ENCODE measurements at places on chromosomes 3 and 15. TPM values are rescaled to one million over a fixed set of nuclear protein-coding genes. Genes with fewer than 3 reads are reported as not detected.

Gene CCR1
- polyA plus RNA-seq = 24.1 TPM

Gene GP5
- polyA plus RNA-seq = not detected

- H3K4me1 ChIP-seq = no peaks in the 10 kb centered on the region
- H3K36me3 ChIP-seq = no peaks in the 10 kb centered on the region
- H3K27ac ChIP-seq = no peak overlapping the region
- no peak for DNase-seq
- peaks cover 2% of the 10 kb centered on the region for H3K27me3 ChIP-seq
These were observed 116.1 kb downstream of the KCNH8 start for GRCh38 chr3:19264424-19264823.

DNA sequence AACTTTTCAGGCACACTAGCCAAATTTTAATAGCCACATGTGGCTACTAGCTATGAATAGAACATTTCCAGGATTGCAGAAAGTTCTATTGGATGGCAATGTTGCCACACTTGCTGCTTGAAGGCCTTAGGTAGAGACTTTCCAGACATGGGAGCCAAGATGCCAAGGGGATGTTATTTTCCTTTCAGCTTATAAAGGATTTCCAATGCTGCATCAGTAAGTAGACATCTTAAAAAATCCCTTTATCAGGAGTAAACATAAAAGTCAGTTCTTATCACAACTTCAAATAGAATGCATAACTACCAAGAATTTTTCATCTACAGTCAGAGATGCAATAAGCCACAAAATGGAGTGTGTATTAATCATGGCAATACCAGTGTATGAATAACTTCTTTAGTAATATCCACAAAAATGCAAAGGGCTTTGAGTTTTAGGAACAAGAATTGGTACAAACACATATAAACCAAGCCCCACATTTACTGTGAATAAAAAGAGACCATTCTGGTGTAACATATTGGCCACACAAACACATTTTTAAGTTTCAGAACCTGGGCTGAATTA, 457.1 kb upstream of the ADAMTS9 start:
- peaks cover 2% of the 10 kb centered on the region for H3K27me3 ChIP-seq
- DNase-seq = no peak
- no peaks in the 10 kb centered on the region for H3K4me1 ChIP-seq
- no peak overlapping the region for H3K27ac ChIP-seq
- H3K4me3 ChIP-seq = no peak overlapping the region
- no peaks in the 10 kb centered on the region for H3K36me3 ChIP-seq

DNA sequence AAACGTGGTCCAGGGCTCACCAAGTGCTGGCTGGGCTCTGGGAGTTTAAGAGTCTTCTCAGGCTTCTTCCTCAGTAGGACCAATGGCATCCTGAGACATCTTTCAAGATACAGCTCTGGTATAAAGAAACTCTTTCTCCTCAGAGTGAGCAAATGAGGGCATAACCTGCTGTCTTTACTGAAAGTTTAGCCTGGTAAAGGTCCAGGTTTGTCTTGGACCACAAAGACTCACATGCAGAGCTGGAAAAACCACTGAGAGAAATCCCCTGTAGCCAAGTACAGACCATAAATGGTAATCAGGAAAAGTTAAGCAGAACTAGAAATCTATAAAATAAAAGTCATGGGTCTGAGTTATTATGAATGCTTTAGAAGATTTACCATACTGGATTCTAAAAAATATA, 23.1 kb downstream of the CD47 start:
- peaks cover 33% of the 10 kb centered on the region for H3K36me3 ChIP-seq
- no peak for DNase-seq
- no peak overlapping the region for H3K4me3 ChIP-seq
- H3K27ac ChIP-seq = peak overlapping the region; percentile 41
- H3K27me3 ChIP-seq = peaks cover 1% of the 10 kb centered on the region

- H3K36me3 ChIP-seq = peaks cover 19% of the 10 kb centered on the region
- DNase-seq = no peak
- no peaks in the 10 kb centered on the region for H3K4me1 ChIP-seq
- H3K27ac ChIP-seq = no peak overlapping the region
These were observed 42.1 kb downstream of the TLE3 start for GRCh38 chr15:70055601-70056051.

- H3K36me3 ChIP-seq = no peaks in the 10 kb centered on the region
- H3K4me1 ChIP-seq = peaks cover 80% of the 10 kb centered on the region
- DNase-seq = no peak
- H3K27me3 ChIP-seq = peaks cover 5% of the 10 kb centered on the region
- peak overlapping the region; percentile 98 for H3K27ac ChIP-seq
- no peak overlapping the region for H3K4me3 ChIP-seq
These were observed 30.4 kb downstream of the BHLHE40 start for GRCh38 chr3:5009506-5010109.

- no peaks in the 10 kb centered on the region for H3K27me3 ChIP-seq
- no peaks in the 10 kb centered on the region for H3K4me1 ChIP-seq
- no peak overlapping the region for H3K27ac ChIP-seq
- H3K36me3 ChIP-seq = peaks cover 10% of the 10 kb centered on the region
These were observed 50.9 kb downstream of the CEP63 start for GRCh38 chr3:134536781-134537180.

- H3K27ac ChIP-seq = no peak overlapping the region
- H3K27me3 ChIP-seq = no peaks in the 10 kb centered on the region
- H3K36me3 ChIP-seq = no peaks in the 10 kb centered on the region
- H3K4me1 ChIP-seq = no peaks in the 10 kb centered on the region
- DNase-seq = no peak
These were observed 164.6 kb downstream of the GMNC start for GRCh38 chr3:190697901-190698300.

DNA sequence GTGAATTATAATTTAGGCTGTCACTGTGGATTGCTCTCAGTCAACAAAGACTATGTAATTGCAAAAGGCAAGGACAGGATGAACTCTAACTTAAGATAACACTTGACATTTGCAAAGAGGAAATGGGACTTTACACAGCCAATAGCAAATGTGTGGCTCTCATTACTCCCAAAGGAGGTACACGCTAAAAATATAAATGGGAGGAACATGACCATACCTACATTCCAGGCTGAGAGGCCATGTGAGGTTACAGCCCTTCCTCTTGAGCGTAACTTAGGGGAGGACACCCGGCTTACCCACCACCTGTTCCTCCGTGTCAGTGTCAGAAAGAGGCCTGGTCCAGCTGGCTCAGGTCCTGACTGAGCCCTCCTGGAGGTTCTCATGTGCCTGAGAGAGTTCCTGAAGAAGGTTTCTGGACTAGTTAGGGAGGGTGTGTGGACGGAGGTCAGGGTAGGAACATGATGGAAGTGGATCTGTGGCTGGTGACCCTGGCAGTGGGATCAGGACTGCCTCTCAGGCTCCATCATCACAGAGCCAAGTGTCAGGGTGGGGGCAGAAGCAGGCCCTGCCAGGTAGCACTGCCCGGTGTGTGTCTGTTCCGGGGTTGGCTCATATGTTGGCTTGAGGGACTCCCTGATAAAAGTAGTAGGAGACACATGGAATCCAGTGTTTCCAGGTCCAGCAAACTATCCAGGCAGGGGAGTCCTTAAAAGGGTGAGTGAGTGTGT, 7.9 kb downstream of the POPDC2 start:
- no peak overlapping the region for H3K27ac ChIP-seq
- H3K4me1 ChIP-seq = no peaks in the 10 kb centered on the region
- H3K36me3 ChIP-seq = peaks cover 4% of the 10 kb centered on the region
- DNase-seq = no peak
- H3K4me3 ChIP-seq = no peak overlapping the region
- no peaks in the 10 kb centered on the region for H3K27me3 ChIP-seq
